ENCODE measurements at places on chromosomes 3 and 15.

DNA sequence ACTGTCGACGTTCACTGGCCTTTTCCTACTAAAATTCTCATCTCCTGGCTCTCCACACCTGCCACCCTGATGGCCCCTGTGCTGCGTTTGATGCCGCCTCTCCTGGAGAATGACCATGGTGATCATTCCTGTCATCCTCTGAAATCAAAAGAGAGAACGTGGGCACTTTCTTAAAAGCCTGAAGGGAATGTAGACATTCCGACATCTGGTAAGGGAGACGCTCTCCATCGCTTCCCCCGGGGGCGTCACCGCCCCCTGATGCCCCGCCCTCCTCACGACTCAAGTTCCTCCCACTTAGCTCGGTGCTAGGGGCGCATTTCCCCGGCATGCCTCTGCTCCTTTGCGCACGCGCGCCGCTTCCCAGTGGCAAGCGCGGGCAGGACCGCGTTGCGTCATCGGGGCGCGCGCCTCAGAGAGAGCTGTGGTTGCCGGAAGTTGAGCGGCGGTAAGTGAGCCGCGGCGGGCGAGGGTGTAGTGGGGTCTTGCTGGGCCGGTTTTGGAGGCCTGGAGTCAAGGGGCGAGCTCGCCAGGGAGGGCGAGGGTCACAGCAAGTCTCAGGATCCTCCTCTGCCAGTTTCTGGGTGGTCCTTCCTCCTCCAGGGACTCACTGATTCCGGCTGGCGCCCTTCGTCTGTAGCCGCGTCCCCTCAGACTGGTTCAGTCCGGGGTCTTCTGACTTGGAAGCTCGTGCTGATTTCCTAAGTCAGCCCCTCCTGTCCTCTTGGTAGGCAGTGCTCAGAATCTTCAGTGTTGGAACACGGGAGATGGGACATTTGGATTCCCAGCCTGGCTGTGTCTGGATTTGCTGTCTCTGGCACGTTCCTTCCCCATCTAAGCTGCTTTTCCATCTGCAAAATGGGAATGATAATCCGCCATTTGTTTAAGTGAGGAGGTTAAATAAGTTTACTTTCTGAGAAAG is at the start of gene ATG7:
ATG7 (plus strand) TSS at position 412 of the 919 bp plus-strand sequence. CDS start 26,299 bp downstream, outside the sequence.
- DNase-seq, result peak; percentile 99

GRCh38 chr15:85788771-85789495 is 5.8 kb downstream of the KLHL25 start:
- no peak for DNase-seq

DNA sequence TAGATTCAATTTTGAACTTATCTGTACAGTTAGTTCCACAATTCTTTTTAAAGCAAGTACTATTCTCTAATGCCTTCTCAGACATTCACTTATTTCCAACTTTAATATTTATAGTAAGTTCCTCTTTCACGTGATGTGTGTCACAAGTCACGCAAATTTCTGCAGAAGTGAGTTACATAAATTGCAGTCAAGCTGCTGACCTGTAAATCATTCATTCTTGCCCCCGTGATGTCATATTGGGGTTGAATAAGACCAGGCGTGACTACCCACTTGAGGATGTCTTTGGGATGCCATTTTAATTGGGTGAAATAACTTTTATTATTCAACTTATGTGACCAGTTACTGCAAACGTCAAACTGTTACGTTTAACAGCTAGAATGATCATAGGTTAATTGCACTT is 15.1 kb downstream of the PPARG start:
- no peak for DNase-seq

GRCh38 chr3:160686955-160687535 is 10.1 kb downstream of the ARL14 start:
- DNase-seq, result no peak

- no peak for DNase-seq
Observed at GRCh38 chr3:23976555-23976954, 31.5 kb downstream of the NR1D2 start.

DNA sequence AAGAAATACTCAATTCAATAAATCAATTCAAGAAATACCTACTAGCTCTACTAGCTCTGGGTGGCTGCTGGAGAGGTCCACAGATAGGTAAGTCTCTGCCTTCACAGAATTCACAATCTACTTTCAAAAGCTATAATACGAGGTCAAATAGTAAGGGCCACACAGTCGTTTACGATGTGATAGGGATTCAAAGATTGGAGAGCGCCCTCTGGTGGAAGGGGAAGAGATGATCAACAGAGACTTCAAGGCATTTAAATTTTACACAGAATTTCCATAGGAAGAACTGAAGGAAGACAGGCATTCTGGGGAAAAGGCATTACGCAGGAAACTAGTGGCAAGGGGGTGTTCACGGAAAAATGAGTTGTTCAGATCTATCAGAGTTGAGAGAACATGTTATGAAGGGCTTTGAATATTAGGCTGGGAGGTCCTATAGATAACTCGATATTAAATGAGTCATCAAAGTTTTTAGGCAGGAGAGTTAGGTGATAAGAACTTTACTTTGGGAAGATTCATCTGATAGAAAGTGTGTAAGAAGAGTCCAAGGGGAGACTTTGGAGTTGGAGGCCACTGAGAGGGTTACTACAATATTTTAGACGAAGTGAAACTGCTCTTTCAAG is 128.8 kb downstream of the FRMD5 start:
- DNase-seq, result peak; percentile 67
